NCI-H1092 treated with DMSO at 0.1 percent for 48 hours (cell line): ENCODE measurements at places on chromosomes 12 and 14.

GRCh38 chr14:69093631-69094421 is 59.1 kb downstream of the DCAF5 start:
- no peak for DNase-seq

DNA sequence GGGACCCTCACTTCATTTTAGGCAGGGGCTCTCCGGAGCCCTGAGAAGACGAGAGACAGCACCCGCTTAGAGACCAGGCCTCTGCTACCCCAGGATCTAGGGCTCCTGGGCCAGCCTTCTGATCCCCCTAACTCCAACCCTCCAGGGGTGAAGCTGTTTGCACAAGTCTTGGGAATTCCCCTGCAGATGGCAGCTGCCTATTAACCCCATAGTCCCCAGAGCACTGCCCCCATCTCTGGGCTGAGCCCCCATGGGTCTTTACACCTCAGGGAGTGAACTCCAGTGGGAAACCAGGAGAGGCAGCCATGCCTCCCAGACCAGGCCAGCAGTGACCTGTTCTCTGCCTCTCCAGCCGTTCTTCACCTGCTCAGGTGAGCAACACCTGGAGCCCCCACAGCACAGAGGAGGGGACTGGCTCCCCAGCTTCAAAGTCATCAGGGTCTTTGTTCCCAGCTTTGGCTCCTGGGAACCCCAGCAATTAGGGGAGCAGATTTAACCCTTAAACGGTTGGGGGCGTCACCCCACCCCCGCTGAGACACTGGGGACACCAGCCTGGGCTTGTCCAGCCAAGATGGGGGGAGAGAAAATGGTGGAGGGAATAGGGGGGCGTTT is 2.3 kb downstream of the WNT10B start:
- no peak for DNase-seq

- no peak for DNase-seq
Measured at GRCh38 chr12:3150308-3150670, 73.1 kb downstream of the TSPAN9 start.

DNA sequence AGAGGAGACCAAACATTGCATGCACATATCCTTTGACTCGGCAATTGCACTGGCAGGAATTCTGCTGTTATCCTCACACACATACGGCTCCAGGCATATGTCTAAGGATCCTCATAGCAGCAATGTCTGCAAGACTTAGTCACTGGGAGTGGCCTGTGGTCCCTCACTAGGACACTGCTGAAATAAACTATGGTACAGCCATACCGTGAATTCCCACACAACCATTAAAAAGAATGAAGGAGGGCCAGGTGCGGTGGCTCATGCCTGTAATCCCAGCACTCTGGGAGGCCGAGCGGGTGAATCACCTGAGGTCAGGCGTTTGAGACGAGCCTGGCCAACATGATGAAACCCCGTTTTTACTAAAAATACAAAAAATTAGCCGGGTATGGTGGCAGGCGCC is 105.1 kb downstream of the ZFP36L1 start:
- no peak for DNase-seq
